Stimulated activated CD4-positive, alpha-beta T cell treated with anti-CD3 and anti-CD28 coated beads, Interleukin-1b, Interleukin-23, amount 100 ng/mL, for 48 hours (primary cell): ENCODE measurements at places on chromosomes 5 and 9.

DNA sequence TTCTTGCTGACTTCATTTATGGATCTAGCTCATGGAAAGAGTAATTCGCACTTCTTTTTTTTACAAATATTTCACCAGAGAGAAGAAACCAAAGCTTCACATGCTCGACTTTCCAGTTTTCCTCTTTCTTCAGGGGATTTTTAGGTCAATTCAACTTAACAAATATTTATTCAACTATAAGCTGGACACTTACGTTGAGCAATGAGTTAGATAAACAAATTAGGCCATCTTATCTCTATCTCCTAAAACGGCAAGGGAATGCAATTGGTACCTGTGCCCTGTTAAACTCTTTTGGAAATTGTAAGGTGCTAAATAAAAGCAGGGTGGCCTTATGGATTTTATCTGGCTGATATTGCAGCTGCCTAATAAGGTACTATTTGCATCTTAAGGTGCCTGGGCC is 145.1 kb upstream of the RAI14 start:
- no peak for DNase-seq

DNA sequence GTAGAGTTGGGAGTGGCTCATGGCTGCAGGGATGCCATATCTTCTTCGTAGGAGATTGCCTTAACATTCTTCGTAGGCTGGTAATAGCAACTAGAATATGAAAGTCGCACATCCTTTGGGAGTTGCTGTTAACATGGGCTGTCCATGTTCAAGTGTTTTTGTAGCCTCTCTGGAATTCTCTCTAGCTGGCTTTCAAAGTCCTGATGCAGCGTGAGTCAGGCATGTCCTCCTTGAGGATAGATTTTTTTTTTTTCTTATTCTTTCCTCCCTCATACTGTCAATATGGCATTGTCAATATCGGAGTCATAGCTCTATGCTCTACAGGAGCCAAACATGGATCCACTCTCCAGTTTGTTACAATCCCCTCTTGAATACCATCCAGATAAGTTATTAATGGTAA is 494.8 kb upstream of the WWC1 start:
- no peak for DNase-seq

GRCh38 chr5:149801307-149801990 is 71.3 kb downstream of the PPARGC1B start:
- no peak for DNase-seq

GRCh38 chr5:35902046-35902672 is 36.3 kb downstream of the CAPSL start:
- no peak for DNase-seq

- DNase-seq: no peak
Observed at GRCh38 chr5:1509346-1510085, 14.2 kb downstream of the LPCAT1 start.

GRCh38 chr9:131140112-131140511 is 14.7 kb downstream of the NUP214 start:
- DNase-seq: no peak

DNA sequence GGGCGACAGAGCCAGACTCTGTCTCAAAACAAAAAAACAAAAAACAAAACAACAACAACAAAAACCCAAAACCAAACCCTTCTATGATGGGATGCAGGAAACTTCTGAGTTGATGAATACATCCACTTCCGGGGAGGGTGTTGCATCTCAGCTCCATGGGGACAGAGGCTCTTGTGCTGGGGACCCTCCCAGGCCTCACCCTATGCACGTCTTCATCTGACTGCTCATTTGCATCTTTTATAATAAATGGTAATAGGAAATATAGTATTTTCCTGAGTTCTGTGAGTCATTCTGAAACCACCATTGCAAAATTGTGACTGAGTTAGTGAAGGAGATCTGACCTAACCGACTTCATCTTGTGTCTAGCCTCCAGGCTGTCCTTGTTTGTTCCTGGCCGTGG is 109.5 kb upstream of the SLC28A3 start:
- DNase-seq: no peak

DNA sequence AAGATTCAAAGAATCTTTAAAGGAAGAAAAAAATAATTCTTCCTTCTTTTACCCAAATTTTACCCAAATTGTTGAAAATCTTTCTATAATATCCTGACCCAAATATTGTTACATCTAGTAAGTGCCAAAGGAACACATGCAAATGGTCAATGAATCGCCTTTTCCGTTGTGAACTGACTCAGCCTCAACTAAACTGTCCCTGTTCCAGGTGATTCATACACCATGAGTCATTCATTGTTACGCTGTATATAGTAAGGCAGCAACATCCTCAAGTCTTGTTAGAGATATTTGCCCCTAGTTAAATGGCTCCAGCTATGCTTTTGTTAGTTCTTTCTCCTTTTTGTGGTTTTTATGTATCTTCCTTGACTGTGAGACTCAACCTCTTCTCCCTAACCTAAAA is 9.7 kb downstream of the PTGER4 start:
- DNase-seq: peak; percentile 61

- no peak for DNase-seq
Observed at GRCh38 chr5:41264019-41264418, 50.7 kb upstream of the C6 start.

DNA sequence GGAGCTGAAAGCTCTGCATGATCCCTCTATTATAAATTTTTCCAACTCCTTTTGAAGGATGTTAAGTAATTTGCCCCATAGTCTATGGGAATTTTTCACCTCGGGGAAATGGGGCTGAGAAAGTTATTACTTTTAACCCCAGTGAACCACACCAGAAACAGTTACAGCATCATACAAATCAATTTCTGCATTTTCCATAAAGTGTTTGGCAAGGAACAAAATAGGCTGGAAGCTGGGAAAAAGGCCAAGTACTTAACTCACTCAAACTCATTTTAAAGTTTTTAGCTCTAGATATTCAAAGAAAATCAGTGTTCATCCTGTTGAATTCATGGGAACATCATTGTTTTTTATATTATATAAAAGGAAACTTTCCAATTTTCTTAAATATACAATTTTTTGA is 160.9 kb downstream of the SH3GL2 start:
- DNase-seq: no peak

DNA sequence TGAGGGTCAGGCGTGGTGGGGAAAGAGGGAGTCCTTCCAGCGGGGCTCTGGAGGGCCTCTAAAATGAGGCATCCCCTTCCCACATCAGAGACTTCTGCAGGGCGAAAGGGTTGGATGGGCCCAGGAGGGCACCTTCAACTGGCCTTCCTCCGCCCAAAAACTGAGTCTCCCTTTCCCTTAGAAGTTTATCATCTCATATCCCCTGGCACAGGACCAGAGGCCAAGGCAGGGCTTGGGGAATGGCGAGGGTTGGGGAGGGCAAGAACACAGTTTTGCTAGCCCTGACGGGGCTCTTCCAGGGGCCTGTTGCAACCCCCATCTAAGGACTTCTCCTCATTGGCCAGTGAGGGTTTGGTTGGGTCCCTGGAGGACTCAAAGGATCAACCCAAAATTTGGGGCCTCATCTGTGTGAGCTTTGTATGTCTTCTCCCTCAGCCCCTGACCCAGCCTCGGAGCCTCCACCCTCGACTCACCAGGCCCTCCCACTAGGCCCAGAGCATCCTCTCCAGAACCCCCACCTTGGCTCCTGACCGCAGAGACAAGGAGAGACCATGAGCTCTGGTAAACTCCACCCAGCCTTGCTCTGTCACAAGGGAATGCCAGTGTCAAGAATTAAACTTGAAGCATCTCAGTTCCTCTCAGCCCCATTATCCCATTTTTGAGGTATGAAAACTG is 24.1 kb downstream of the AQP7 start:
- no peak for DNase-seq

DNA sequence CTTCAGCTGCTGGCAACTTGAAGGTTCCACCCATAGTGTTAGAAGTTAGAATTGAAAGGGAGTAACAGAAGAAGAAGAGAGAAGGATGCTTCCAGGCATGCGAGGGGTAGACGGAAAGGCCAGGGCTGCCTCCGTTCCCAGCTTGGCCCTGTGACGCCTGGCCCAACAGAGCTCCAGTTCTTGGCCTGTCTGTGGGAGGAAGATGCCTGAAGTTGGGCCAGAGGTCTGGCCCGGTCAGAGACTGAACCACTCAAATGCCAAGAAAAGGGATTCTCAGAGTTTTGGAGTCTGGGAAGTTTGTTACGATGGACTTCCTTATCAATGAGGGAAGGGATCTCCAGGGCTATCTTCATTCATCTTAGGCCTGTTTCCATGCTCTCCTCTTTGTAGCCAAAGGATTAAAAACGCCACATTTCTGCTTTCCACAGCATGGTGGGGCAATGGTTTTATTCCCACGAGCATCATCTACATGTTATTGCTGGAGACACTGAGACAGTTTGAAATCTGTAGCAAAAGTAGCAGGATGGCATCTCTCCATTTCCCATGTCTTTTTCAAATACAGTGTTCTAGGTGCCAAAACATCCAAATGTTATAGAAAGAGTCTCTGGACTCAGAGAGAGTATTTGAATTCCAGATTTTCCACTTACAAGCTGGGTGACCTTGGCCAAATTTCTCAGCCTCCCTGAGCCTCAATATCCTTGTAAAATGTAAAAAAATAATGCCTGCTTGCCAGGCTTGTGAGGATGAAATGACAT is 65.4 kb upstream of the ANKRD55 start:
- DNase-seq: no peak

DNA sequence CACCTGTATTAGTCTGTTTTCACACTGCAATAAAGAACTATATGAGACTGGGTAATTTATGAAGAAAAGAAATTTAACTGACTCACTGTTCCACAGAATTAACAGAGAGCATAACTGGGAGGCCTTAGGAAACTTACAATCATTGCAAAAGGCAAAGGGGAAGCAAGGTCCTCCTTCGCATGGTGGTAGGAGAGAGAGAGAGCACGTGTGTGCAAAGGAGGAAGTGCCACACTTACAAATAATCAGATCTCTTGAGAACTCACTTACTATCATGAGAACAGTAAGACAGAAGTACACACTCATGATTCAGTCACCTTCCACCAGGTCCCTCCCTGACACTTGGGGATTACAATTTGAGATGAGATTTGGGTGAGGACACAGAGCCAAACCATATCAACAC is 258.7 kb downstream of the TRIM32 start:
- no peak for DNase-seq

DNA sequence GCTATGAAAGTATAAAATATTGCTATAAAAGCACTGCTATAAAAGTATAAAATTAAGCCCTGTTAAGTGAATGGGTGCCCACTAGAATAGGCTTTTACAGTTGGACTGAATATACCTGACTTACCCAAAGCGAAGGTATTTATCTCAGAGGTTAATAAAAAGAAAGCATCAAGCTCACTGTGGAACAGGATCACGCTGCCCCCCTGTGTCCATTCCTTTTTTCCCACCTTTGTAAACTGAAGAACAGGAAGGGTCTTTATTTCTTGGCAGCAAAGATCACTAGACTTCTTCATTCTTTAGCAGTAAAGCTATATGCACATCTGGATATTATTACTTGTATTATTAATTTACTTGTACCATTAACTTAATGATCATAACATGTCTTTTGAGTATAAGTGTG is 22.1 kb upstream of the PLPP6 start:
- peak; percentile 30 for DNase-seq

GRCh38 chr9:69500896-69501295 is 171.3 kb downstream of the APBA1 start:
- DNase-seq: no peak

GRCh38 chr9:124771867-124772679 is 962 bp upstream of the NR6A1 start:
- peak; percentile 19 for DNase-seq

DNA sequence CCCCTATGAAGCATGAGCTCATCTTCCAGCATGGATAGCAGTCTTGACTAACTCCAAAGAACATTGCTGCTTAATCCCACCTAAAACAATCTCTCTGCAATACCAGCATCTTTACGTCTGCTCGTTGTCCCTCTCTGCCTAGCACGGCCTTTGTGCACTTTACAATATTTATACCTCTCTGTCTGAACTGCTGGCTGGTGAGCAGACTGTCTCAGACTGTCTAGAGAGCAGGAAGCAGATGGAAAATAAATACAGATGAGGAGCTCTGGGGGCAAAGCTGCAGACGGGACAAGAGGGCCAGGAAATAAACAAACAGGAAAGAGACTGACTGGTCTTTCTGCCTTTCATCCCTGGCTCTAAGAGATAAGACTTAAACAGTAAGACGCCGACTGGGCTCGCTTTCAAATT is 224.8 kb downstream of the ENC1 start:
- no peak for DNase-seq

DNA sequence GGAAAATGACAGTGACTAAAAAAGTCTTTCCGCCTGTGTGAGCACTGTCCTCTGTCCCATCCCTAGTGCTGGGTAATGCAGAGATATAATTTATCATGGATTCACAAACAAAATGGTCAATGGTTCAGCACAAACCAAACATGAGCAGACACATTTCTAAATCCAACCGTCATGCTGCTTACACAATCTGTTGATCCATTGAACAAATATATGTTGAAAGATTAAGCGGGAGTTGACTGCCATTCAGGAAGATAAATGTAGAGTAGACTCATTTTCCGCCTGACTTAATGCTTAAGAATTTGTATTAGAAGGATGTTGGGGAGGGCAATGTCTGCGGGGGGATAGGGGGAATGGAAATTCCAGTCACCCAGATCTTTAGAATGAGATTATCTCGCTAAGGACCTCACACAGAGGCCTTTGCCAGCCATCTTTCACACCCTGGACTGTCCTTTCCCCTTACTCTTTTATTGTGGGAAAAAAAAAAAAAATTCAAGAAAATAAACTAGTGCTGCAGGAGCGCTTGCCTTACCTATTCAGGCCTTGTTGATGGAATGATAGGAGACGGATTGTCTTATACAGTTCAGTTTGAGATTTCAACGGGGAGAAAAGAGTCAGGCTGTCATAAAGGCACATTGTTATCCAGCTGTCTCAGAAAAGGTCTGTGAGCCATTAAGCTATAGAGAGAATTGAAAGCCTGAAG is 153.7 kb downstream of the TLE1 start:
- no peak for DNase-seq

DNA sequence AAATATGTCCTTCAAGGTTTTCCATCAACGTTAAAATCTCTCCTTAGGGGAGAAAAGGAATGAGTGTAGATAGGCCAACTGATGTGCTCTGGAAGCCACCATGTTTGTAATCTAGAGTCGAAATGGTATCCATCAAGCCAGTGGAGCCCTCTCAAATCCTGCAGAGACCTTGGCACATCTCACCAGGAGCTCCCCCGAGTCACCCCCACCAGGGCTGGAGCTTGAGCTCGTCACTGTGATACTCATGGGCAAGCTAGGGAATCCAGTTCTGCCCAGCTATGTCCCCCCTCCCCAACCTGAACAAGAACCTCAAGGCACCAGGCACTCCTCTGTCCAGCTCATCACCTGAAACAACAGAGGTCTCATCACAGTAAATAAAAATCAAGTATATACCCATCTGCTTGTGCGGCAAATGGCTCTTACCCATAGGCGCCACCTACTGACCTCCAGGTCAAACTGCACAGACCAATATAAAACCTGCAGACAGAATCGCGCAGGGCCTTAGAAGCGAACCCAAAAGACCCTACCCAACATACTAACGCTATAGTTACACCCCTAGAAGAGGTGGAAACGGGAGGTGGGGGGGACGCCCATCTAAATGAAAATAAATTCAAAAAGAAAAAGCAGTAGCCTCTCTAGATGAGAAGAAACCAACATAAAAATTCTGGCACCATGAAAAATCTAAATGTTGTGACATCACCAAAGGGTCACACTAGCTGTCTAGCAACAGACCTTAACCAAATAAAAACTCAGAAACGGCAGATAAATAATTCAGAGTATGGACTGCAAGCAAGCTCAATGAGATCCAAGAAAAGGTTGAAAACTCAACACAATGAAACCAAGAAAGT is 75.0 kb downstream of the TTC39B start:
- peak; percentile 27 for DNase-seq
